ENCODE measurements at places on chromosomes 2 and 18.

- DNase-seq: no peak
Measured at GRCh38 chr18:76914314-76914713, 92.0 kb downstream of the ZNF236 start.

DNA sequence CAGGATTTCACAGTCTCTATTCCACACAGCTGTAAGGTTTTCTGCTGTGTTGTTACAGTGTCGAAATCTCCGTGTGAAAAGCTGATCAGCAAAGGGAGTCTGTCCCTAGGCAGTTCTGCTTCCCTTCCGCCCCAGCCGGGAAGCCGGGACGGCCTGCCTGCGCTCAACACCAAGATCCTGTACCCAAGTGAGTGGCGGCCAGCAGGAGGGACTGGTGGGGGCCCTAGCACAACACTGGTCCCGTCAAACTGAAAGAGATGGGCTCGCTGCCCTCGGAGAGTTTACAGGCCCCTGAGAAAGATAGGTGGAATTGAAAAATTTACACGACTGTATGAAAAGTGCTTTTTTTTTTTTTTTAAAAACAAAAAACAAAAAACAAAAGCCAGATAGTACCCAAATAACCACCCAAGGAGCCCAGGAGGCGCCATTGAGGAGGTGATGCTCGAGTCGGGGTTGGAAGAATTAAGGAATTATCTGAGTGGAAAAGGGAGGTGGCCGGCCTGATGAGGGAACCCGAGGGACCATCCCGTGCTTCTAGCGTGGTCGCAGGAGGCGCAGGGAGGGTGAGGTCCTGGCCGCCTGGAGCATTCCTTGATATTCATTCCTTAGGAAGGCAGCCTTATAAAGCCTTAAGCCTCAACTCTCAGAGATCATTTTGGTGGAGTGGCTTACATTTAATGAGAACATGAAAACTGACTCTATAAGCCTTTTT, 96.7 kb downstream of the DGKD start:
- DNase-seq: no peak

DNA sequence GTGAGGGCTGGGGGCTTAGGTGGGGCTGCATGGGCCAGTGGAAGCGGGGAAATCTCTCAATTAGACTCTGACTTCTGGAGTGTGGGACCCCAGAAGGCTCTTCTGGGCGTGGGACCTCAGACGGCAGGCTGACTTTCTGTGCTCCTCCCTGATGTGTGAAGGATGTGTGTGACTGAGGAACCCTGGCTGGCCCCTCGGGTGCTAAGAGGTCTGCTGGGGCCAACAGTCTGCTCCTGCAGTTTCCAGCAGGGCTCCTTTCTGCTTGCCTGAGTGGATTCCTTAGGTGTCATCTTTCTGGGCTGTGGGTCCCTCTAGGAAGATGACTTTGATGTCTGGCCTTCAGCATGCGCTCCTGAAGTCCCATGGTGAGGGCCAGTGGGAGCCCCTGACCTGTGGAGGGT, 167.5 kb downstream of the DYSF start:
- DNase-seq: peak; percentile 12

GRCh38 chr18:61980355-61980754, 87.5 kb upstream of the RNF152 start:
- DNase-seq: no peak

DNA sequence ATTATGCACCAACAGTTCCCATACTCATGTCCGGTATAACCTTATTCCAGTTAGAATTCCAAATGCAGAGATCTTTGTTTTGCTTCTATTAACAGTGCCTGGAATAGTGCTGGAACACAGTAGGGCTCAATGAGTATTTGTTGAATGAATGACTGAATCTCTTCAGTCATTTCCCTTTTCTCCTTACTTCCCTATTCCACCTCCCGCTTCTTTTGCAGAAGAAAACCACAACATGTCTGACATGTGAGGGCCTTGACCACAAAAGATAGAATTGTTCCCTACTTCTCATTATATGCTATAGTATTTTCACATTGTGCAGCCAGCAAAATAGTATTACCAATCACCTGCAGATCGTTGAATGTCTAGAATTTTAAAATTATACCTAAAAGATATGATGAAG, 19.5 kb upstream of the HNRNPLL start:
- no peak for DNase-seq

GRCh38 chr2:151733771-151734672, at the start of gene NEB:
NEB (minus strand) TSS chr2:151734476; CDS start chr2:151733156, 1,320 bp downstream.
- DNase-seq: no peak

GRCh38 chr2:86453836-86454235, 12.7 kb downstream of the KDM3A start:
- DNase-seq: no peak

DNA sequence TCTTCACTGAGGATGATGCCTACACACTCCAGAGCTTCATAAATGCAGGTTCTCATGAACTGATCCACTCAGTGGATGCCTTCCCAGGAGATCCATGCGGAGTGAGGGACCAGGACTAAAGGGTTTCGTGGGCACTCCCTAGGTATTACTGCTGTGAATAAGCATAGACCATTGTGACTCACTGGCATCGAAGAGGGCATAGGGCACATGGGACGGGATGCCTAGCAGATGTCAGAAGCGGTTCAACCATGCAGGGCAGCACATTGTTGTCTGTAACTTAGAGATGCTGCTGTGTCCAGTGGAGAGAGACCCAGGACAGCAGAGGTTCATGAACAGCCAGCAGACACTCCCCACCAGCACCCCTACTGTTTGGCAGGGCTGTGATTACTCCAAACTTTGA, 17.2 kb downstream of the GKN2 start:
- DNase-seq: no peak

- DNase-seq: no peak
Measured at GRCh38 chr2:25257032-25257552, 84.6 kb downstream of the DNMT3A start.

Measured in left ventricle myocardium superior (tissue), 1 donor.